H7 (cell line): ENCODE measurements at places on chromosomes 6 and 20.
A peak's percentile ranks its signal among the peaks of the same experiment; 100 is the strongest.

- DNase-seq, result no peak
These were observed 216.5 kb downstream of the SLC35F1 start for GRCh38 chr6:118123503-118124037.

DNA sequence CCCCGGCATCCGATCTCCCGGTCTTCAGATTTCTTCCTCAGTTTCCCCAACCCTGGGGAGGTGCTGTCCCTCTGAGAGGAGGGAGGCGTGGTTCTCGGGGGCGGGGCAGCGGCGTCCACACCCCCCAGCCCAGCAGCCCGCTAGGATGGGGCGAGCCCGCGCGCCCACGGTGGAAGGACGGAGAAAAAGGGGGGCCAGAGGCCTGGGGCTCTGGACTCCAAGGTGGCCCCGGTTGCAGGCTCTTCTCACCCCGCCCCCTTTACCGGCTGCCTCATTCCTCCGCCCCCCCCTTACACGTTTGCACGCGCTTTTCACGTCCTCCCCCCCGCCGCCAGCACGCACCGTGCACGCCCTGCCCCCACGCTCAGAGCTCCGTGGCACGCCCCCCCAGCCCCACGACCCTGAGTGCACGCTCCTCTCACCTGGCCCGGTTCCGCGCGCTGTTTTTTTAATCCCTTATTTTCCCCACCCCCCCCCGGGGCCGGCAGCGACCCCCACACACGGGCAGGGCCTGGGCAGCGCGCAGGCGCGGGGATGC is 402 bp downstream of the ZBTB12 start:
- peak; percentile 90 for DNase-seq

DNA sequence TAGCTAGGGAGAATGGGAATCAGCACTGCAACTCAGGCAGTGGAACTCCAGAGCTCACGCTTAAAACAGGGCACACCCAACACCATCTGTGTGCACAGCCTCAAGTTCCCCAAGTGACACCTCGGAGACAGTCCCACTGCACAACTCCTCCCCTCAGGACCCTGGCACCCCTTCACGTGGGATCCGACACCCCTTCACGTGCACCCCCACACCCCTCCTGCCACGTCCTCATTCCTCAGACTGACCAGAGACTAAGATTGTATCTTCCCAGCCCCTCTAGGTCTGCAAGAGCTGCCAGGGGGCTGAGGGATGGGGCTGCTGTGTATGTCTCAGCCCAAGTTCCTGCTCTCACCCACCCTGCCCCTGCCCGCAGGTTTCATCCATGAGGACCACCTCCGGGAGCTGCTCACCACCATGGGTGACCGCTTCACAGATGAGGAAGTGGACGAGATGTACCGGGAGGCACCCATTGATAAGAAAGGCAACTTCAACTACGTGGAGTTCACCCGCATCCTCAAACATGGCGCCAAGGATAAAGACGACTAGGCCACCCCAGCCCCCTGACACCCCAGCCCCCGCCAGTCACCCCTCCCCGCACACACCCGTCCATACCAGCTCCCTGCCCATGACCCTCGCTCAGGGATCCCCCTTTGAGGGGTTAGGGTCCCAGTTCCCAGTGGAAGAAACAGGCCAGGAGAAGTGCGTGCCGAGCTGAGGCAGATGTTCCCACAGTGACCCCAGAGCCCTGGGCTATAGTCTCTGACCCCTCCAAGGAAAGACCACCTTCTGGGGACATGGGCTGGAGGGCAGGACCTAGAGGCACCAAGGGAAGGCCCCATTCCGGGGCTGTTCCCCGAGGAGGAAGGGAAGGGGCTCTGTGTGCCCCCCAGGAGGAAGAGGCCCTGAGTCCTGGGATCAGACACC is 7.6 kb downstream of the MYL9 start:
- DNase-seq, result peak; percentile 35

- no peak for DNase-seq
These were observed 7.4 kb upstream of the TFAP2C start for GRCh38 chr20:56621730-56622129.

- DNase-seq, result no peak
These were observed 10.2 kb upstream of the MROH8 start for GRCh38 chr20:37189416-37190016.

DNA sequence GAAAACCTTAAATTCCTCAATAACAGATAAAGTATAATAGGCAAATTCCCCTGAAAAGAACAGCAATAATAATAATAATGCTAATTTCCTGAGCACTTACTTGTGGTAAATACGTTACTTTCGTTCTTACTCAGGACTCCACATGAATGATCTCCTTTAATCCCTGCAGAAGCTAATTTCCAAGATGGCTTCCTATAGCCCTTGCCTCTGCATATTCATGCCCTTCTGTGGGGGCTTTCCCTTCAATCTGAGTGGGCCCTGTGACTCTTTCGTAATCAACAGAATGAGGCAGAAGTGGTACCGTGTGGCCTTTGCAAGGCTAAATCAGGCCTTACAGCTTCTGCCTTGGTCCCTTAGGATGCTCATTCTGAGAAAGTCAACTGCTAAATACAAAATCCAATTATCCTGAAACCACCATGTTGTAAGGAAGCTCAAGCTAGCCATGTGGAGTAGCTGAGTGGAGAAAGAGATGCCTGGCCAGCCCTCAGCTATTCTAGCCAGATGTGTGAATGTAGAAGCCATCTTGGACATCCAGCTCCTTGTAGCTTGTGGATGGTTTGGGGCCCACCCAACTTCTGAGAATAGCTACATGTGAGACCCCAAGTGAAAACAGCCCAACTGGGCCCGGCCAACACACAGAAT is 50.5 kb downstream of the MCUR1 start:
- no peak for DNase-seq
